Nasal cavity respiratory epithelium epithelial cell of viscerocranial mucosa (primary cell): ENCODE measurements at places on chromosomes 11 and 22. TPM values are rescaled to one million over a fixed set of nuclear protein-coding genes. Genes with fewer than 3 reads are reported as not detected.

RIMBP3C gene
- not detected in 2 replicates for total RNA-seq

HINFP gene
- total RNA-seq = 13.0 and 21.9 TPM in 2 replicates

MFRP gene
- not detected in 2 replicates for total RNA-seq

P2RX3 gene
- not detected in 2 replicates for total RNA-seq

TMEM191B gene
- total RNA-seq = 0.28 and 0.68 TPM in 2 replicates

FADS2 gene
- 15.0 and 93.7 TPM in 2 replicates for total RNA-seq

DGCR6L gene
- 22.9 and 25.4 TPM in 2 replicates for total RNA-seq

BTBD18 gene
- not detected in 2 replicates for total RNA-seq

PRG2 gene
- not detected in 2 replicates for total RNA-seq

KCNK7 gene
- total RNA-seq = 0.57 and 0.68 TPM in 2 replicates

DDI1 gene
- not detected in 2 replicates for total RNA-seq

ST14 gene
- total RNA-seq = 65.6 and 189 TPM in 2 replicates

PNPLA5 gene
- total RNA-seq = not detected in 2 replicates

PRR5L gene
- 6.2 and 19.1 TPM in 2 replicates for total RNA-seq

SMTNL1 gene
- not detected in 2 replicates for total RNA-seq

GGTLC2 gene
- not detected in 2 replicates for total RNA-seq

PDGFD gene
- under 0.01 and 0.71 TPM in 2 replicates for total RNA-seq

TREH gene
- not detected in 2 replicates for total RNA-seq

POU2AF1 gene
- 0.21 TPM in 1 of 2 replicates, not detected in the other for total RNA-seq

DDTL gene
- 0.28 and 1.7 TPM in 2 replicates for total RNA-seq

CSF2RB gene
- under 0.01 TPM in 2 replicates for total RNA-seq

SLC35F2 gene
- total RNA-seq = 40.7 and 56.0 TPM in 2 replicates

C11orf24 gene
- 25.6 and 29.2 TPM in 2 replicates for total RNA-seq
